Esophagus squamous epithelium (tissue), 5 donors: ENCODE measurements at places on chromosomes 13 and 19. TPM values are rescaled to one million over a fixed set of nuclear protein-coding genes. Genes with fewer than 3 reads are reported as not detected.
A peak's percentile ranks its signal among the peaks of the same experiment; 100 is the strongest.

DNA sequence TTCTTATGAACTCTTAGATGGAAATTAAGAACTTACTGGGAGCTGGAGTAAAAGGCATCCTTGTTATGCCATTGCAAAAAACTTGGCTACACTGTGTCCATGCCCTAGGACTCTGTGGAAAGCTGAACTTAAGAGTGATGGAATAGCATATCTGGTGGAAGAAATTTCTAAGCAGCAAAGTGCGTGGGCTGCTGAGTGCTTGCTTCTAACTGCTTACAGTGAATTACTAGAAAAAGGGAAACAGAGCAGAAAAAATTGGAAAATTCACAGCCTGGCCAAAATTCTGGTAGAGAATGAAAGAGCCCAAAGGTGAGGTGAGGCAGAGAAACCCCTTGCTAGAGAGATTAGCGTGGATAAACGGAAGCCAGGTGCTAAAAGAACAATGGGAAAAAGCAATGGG, 44.3 kb downstream of the ALOX5AP start:
- no peaks in the 10 kb centered on the region for H3K27me3 ChIP-seq
- no peaks in the 10 kb centered on the region for H3K36me3 ChIP-seq
- no peak overlapping the region for H3K4me3 ChIP-seq
- no peaks in the 10 kb centered on the region for H3K4me1 ChIP-seq
- no peak overlapping the region for H3K27ac ChIP-seq

DNA sequence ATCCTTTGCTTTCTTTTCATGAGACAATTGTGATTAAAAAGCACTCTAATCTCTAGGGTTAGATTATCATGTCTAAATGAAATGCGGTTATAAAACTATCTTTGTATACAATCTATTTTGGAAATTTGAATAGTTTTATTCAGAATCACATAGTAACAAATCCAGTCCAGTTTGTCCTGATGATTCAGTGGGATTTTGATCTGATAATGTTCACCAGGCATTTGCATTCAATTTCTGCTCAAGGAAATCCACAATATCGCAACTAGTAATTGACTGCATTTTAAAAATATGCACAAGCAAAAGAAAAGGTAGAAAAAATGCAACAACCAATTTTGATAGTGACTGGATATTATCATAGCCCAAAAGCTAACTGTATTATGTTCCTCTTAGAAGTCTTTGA, 63.8 kb downstream of the ITGBL1 start:
- no peaks in the 10 kb centered on the region for H3K4me1 ChIP-seq
- no peak overlapping the region for H3K27ac ChIP-seq
- H3K36me3 ChIP-seq = no peaks in the 10 kb centered on the region
- no peaks in the 10 kb centered on the region for H3K27me3 ChIP-seq
- no peak for DNase-seq

GRCh38 chr19:29872224-29872731, 60.5 kb downstream of the CCNE1 start:
- no peak for DNase-seq
- peaks cover 21% of the 10 kb centered on the region for H3K4me1 ChIP-seq
- H3K27ac ChIP-seq = no peak overlapping the region
- H3K27me3 ChIP-seq = peaks cover 61% of the 10 kb centered on the region

DNA sequence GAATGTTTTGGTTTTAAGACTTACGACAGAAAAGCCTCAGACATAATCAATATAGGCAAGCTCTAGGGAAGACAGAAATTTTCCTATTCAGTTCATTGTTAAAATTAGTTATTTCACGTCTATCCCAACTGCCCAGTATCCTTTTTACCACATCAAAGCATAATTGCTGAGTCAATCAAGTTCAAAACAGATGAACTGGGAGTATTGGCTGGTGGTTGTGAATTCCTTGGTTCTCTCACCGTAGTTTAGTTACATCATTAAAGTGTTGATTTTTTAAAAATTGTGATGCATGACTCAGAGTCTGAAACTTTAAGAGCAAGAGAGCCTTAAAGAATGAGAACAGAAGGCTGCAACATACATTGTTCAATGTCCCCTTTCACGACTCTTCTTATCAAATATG, 143.3 kb upstream of the FREM2 start:
- no peaks in the 10 kb centered on the region for H3K27me3 ChIP-seq
- no peaks in the 10 kb centered on the region for H3K4me1 ChIP-seq
- no peak for DNase-seq
- H3K36me3 ChIP-seq = no peaks in the 10 kb centered on the region

DNA sequence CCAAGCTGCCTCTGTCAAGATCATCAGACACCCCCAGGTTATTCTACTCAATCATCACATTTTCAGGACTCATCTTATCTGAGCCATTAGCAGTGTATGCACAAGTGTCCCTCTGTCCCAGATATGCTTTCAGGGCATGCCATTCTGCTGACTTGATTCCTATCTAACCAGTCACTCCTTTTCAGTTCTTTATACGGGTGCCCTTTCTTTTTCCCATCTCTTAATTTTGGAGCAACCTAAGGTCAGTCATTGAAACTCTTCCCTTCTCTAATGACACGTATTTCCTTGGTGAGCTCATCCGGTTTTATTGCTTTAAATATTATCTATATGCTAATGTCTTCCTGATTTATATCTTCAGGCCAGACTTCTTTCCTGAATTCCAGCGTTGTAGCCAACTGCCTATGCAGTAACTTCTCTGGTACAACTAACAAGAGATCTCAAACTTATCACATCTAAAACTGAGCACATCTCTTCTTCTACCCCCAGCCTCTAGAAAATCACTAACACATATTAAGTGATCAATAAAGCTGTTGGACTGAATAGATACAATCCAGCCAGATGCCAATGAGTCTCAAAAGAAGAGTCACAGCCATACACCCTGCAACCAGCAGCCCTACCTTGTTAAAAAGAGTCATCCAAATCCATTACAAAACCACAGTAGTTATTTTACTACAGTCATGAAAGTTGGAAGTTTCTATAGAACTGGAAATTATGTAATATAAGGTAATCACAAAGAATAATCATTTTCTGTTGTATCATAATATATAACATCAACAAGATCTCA, 58.8 kb downstream of the DCLK1 start:
- no peaks in the 10 kb centered on the region for H3K27me3 ChIP-seq
- H3K4me1 ChIP-seq = no peaks in the 10 kb centered on the region
- H3K4me3 ChIP-seq = no peak overlapping the region
- DNase-seq = no peak
- H3K36me3 ChIP-seq = no peaks in the 10 kb centered on the region
- H3K27ac ChIP-seq = no peak overlapping the region

DNA sequence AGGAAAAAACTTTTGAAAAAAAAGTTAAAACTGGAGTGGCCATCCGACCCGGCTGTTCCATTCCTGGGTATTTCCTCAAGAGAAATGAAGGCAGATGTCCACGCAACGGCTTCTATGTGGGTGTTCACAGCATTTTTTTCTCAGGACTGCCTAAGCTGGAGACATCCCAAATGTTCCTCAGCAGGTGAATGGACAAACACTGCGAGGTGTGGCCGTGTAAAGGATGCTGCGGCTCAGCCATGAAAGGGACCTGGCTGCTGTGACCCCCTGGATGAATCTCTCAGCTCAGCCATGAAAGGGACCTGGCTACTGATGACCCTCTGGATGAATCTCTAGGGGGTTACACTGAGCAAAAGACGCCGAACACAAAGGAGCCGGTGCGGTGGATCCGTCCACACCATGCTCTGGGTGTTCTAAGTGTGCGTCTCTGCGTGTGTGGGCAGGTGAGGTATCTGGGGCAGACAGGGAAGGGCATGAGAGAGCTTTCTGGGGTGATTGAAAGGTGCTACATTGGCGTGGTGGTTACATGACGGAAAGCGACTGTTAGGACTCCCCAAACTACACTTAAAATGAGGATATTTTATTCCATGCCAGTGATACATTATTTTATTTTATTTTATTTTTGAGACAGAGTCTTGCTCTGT, 7.2 kb upstream of the ASPDH start:
- no peak overlapping the region for H3K4me3 ChIP-seq
- H3K36me3 ChIP-seq = no peaks in the 10 kb centered on the region
- peaks cover 7% of the 10 kb centered on the region for H3K27me3 ChIP-seq
- no peak for DNase-seq

DNA sequence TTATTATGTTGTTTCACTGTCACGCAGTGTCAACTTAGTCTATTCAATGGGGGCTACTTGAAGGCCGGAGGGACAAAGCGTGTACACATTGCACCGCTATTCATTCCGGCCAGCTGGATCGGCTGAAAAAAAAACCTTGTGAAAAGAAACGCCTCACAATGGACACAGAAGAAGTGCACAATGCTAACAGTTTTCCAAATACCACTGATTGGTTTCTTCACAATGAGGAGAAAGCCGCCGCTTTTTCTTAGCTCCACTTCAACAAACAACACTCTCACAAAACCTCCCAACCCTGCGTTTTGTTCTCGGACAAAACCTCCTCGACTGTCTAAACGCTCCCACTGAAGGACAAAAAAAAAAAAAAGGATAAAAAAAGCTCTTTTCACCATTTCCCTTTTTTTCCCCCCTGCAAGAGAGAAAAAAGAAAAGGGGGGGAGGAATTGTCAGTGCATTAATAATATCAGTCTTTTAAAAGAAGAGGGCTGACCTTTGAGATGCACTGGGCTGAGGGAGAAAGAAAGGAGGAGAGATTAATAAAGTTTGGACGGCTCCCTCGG, 5.4 kb downstream of the SOX21 start:
- peaks cover 17% of the 10 kb centered on the region for H3K4me1 ChIP-seq
- no peaks in the 10 kb centered on the region for H3K36me3 ChIP-seq
- DNase-seq = no peak

DNA sequence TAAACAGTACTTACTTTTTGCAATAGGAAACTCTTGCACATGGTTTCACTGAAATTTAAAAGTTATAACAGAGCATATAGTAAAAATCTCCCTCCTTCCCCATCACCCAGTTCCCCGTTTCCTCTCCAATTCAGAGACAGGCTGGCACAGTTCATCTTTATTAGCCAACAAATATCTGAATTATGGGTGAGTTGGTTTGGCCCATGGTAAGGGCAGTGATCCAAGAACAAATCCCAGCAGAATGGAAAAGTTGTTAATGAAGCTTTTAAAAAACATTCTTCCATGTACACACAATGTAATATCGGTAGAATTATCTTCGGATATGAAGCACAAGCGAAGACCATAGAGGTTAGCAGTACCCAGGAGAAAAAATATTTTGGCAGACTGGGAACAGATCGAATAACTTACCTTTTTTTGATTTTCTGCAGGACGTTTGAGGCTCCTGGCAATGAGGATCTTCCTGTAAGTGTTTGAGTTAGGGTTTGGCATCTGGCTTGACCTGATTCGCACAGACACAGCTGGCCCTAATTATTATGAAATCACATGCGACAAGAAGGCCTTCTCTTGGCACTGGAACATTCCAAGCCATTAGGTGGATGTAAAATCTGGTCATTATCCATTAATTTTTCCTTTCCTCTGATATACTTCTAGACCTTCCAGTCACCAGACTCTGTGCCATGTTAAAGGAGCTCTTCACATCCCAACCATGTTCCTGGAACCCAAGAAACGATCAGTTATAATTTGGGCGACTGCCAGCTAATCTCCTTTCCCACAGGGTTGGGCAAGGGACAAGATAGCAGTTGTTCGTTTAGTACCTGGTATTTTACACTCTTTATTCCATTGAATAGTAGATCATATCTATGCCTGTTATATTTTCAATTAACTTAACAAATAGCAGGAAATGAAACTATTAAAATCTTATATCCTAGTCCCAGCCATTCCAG, 139.4 kb upstream of the TSC22D1 start:
- peak overlapping the region; percentile 49 for H3K27ac ChIP-seq
- H3K4me3 ChIP-seq = no peak overlapping the region
- no peak for DNase-seq
- H3K36me3 ChIP-seq = no peaks in the 10 kb centered on the region
- peaks cover 11% of the 10 kb centered on the region for H3K4me1 ChIP-seq

DNA sequence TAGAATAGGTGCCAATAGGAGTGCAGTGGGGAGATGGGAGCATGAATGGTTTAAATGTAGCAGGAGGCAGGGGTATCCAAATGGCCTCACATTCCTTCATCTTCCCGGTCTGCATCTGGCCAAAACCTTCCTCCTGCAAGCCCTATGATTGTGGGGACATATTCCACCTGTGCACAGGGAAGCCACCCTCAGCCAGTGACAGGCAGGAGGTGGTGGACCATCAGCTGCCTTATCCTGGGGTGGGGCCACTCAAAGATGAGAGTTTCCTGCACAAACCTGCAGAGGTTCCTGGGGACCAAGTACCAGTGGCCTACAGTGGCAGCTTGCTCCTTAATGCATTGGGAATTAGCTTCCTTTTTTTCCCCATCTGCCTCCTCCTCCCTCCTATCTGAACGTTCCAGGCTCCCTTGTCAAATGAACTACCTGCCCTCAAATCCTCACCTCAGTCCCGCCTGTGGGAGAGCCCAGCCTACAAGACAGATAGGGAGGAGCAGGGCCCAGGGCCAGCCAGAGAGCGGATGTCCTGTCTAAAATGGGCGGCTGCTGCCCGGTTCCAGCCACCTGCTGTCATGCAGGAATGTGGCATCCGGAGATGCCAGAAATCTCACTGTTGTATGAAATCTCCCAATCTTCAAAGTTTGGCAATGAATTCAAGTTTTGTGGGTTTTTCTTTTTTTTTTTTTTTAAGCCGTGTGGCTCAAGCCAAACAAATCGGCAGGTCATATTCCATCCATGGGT, 85.0 kb downstream of the TSHZ3 start:
- H3K27me3 ChIP-seq = no peaks in the 10 kb centered on the region
- no peak overlapping the region for H3K4me3 ChIP-seq
- no peaks in the 10 kb centered on the region for H3K36me3 ChIP-seq
- no peaks in the 10 kb centered on the region for H3K4me1 ChIP-seq
- no peak overlapping the region for H3K27ac ChIP-seq

- H3K4me3 ChIP-seq = peak overlapping the region; percentile 92
- no peaks in the 10 kb centered on the region for H3K36me3 ChIP-seq
- DNase-seq = no peak
- H3K4me1 ChIP-seq = peaks cover 19% of the 10 kb centered on the region
- no peaks in the 10 kb centered on the region for H3K27me3 ChIP-seq
- H3K27ac ChIP-seq = peak overlapping the region; percentile 90
Observed at GRCh38 chr13:44989941-44990340, 603 bp downstream of the GPALPP1 start.

DNA sequence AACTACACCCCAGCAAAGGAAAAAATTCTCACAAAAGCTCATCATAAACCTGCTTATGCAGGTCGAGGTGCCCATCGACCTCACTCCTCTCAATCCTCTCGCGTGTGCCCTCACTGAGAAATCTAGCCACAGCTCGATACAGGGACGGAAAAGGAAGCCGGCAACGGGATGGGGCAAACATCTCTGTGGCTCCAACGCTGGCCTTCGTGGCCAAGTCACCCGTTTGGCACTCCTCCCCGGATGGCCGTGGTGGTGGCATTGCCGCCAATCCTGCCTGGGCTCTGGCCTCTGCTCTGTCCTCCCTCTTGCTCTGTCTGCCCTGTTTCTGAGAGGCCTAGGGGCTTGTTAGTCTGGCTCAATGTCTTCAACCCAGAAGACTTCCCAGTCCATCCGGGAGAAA, 41.2 kb downstream of the ZNF146 start:
- H3K36me3 ChIP-seq = no peaks in the 10 kb centered on the region
- no peak overlapping the region for H3K27ac ChIP-seq
- no peaks in the 10 kb centered on the region for H3K4me1 ChIP-seq
- no peaks in the 10 kb centered on the region for H3K27me3 ChIP-seq
- H3K4me3 ChIP-seq = no peak overlapping the region

PABPC3 gene
- 0.22 TPM for total RNA-seq

ICAM5 gene
- not detected for total RNA-seq

CYP4F11 gene
- 16.6 TPM for total RNA-seq

FCGBP gene
- 33.7 TPM for total RNA-seq

CYP4F8 gene
- total RNA-seq = not detected
